Adrenal gland (tissue), 19 donors: ENCODE measurements at places on chromosomes 2 and 18. TPM values are rescaled to one million over a fixed set of nuclear protein-coding genes. Genes with fewer than 3 reads are reported as not detected.

Gene RBMS1
- 62.1 TPM for total RNA-seq

DNA sequence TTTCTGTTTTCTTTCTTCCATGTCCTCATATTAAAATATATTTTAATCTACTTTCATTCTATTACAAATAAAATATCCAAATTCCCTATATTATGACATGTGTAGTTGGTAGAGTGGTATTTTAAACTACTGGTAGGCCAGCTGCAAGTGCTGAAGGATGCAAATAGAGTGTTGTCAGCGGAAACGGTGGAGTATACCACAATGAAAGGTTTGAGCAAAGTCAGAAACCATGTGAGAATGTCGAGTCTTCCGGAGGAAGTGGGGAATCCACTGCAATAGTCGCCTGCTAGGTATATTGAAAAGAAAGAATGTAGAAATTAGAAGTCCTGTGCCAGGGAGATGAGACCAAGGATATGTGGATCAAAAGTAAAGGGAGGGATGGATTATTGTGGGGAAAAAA, 373.9 kb downstream of the DSEL start:
- no peaks in the 10 kb centered on the region for H3K36me3 ChIP-seq
- no peak overlapping the region for H3K4me3 ChIP-seq
- no peaks in the 10 kb centered on the region for H3K4me1 ChIP-seq
- H3K27ac ChIP-seq = no peak overlapping the region

- H3K4me1 ChIP-seq = peaks cover 12% of the 10 kb centered on the region
- no peak for DNase-seq
- H3K27me3 ChIP-seq = no peaks in the 10 kb centered on the region
- H3K4me3 ChIP-seq = no peak overlapping the region
Observed at GRCh38 chr2:231627384-231628120, 34.9 kb downstream of the TEX44 start.

GRCh38 chr2:12452185-12452584, 264.6 kb upstream of the TRIB2 start:
- H3K4me1 ChIP-seq = peaks cover 7% of the 10 kb centered on the region
- no peak for DNase-seq
- H3K36me3 ChIP-seq = no peaks in the 10 kb centered on the region
- H3K27me3 ChIP-seq = no peaks in the 10 kb centered on the region
- no peak overlapping the region for H3K4me3 ChIP-seq
- H3K27ac ChIP-seq = no peak overlapping the region

DNA sequence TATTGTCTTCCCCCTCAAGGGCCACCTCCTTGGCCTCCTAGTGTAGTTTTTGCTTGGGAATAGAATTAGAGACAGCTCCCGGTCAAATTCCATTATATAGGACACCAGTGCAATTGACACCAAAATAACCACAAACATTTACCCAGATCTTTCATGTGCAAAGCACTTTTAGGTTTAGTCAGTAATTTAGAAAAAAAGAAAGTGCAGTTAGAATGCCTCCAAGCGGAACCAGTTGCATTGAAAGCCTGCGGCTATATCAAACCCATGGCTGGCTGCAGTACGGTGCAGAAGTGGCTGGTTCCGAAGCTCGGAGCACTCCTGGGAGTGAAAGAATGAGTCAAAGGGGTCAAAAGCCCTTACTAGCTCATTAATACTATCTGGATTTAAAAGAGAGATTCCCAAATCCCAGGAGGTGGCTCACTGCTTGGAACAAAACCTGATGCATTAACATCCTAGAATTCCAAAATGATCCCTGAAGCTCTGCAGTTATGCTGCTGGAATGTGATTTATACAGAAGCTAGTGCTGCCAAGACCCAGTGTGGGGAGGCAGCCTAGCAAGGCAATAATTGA, 432.2 kb upstream of the KLHL29 start:
- no peaks in the 10 kb centered on the region for H3K36me3 ChIP-seq
- DNase-seq = no peak
- H3K27ac ChIP-seq = no peak overlapping the region
- H3K27me3 ChIP-seq = no peaks in the 10 kb centered on the region
- no peak overlapping the region for H3K4me3 ChIP-seq
- H3K4me1 ChIP-seq = no peaks in the 10 kb centered on the region

DNA sequence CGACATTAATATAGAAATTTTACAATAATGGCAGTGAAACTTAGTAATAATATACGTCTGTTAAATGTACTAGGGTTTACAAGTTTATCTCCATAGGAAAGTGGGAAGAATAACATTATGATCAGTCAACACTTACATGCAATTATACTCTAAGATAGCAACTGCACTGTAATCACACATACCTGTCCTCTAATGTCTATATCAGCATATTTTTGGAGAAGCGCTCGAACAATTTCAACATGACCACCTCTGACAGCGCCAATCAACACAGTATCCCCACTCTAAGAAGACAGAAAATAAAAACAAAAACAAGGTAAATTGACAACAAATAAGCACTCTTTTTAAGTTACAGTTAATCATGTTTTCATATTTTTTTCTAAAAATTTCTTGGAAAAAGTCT, 37.2 kb downstream of the KIDINS220 start:
- H3K27me3 ChIP-seq = no peaks in the 10 kb centered on the region
- no peak for DNase-seq
- no peaks in the 10 kb centered on the region for H3K4me1 ChIP-seq
- H3K36me3 ChIP-seq = peaks cover 55% of the 10 kb centered on the region
